ENCODE measurements at places on chromosomes 3 and 15. TPM values are rescaled to one million over a fixed set of nuclear protein-coding genes. Genes with fewer than 3 reads are reported as not detected.

- peak overlapping the region; percentile 76 for H3K4me3 ChIP-seq
- peaks cover 2% of the 10 kb centered on the region for H3K36me3 ChIP-seq
- H3K4me1 ChIP-seq, result peaks cover 13% of the 10 kb centered on the region
- peak; percentile 72 for DNase-seq
These were observed 3.0 kb downstream of the ADAMTS9 start for GRCh38 chr3:64684715-64685261.

- H3K27ac ChIP-seq, result no peak overlapping the region
- no peak overlapping the region for H3K4me3 ChIP-seq
- H3K4me1 ChIP-seq, result no peaks in the 10 kb centered on the region
These were observed 189.9 kb upstream of the THRB start for GRCh38 chr3:24684506-24685023.

DNA sequence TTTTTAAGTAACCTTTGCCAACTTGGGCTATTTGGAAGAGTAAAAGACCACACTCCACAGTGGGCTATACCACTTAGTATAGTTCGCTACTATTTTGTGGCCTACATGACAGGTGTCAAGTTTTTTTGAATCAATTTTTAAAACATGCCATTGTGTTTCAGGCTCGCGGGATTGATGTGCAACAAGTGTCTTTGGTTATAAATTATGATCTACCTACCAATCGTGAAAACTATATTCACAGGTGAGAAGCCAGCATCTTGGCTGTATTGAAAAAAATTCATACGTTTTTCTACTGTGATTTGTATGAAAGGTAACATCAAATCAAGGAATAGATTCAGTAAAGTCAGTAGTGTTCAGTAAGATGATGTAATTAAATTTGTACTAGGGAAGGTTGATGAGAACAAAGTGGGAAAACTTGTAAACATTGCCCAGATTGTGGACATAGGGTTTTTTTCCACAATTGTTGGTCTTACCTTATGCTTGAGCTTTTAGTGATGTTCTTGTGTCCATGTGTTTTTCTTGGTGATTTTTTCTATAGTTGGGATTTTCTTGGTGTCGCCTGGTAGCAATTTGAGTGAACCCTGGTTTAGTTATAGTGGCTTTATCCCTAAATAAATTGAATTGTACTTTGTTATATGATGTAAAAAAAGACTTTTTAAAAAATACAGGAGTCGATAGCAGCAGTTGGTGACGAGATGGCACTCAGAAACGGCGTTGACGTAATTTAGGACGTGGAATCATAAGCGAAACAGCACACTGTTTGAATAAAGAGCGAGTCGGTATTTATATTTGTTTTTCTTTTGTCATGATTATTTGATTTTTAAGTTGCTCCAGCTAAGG, 4.5 kb downstream of the EIF4A2 start:
- no peaks in the 10 kb centered on the region for H3K27me3 ChIP-seq
- no peak overlapping the region for H3K4me3 ChIP-seq
- DNase-seq, result no peak
- H3K36me3 ChIP-seq, result peaks cover 10% of the 10 kb centered on the region
- no peak overlapping the region for H3K27ac ChIP-seq

DNA sequence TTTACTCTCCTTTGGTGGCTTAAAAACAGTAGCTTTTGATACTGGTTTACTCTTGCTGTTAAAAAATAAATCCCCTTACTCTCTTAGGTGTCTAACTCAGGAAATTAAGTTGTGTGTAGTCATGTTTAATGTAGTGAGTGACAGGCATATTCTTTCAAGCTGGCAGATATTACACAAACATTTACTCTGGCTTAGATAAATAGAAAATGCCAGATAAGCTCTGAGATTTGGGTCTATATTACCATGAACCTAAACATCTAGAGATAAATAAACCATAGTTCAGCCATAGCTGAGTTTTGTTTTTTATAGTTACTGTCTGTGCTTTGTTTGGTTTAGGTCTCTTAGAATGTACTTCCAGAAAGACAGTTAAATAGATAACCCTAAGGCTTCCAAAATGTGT, 2.4 kb downstream of the SEMA6D start:
- H3K4me1 ChIP-seq, result peaks cover 12% of the 10 kb centered on the region
- H3K4me3 ChIP-seq, result peak overlapping the region; percentile 84
- H3K27ac ChIP-seq, result no peak overlapping the region
- no peaks in the 10 kb centered on the region for H3K27me3 ChIP-seq

DNA sequence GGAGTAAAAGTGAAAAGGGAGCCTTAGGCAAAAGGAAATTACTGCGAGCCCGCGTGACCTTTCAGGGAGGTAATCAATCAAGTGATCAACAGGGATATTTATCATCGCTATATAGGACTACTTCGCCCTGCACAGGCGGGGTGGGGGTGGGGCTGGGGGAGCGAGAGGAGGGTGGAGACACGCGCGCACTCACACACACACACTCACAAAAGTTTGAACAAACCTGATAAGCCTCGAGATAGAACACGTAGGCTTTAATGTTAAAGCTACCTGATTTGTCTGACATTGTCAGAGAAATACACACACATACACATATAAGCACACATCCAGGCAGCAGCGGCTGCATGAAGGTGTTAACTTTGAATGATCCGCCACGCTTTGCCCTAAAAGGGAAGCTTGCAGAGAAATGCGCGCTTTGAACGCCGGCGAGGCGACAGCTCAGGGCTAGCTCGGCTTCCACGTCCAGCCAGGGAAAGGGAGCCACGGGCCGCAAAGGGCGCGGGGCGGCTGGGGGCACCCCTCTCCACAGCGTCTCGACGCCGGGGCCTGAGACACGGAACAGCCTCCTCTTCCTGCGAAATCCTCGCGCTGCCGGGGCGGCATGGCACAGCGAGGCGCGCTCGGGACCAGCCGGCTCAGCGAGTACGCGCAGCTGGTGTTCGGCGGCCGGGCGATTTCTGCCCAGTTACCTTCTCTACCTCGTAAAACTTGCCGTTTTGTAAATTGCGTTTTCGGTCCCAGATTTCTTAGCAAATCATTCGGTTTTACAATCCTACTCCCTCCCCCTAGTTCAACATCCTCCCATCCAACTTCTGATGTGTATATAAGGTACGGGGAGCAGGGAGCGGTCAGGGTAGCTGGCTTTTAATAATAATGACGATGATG, 4.8 kb upstream of the MECOM start:
- H3K4me3 ChIP-seq, result peak overlapping the region; percentile 64
- H3K4me1 ChIP-seq, result no peaks in the 10 kb centered on the region
- DNase-seq, result peak; percentile 57

DNA sequence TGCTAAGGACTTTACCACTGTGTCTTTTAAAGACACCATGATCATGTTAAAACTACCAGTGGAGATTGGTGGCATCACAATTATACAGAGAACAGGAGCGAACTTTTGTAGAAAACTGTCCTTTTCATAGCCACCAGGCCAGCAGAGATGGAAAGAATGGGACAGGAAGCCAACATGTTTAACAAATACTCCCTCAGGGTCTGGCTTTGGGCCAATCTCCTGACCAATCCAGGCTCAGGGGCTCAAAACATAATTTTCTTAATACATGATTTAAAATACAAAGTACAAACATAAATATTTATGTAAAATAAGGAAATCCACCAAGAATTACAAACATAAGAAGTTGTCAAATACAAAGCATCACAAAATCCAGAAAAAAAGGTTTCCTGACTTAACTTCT, 266.0 kb downstream of the VPS13C start:
- no peak overlapping the region for H3K27ac ChIP-seq
- no peak for DNase-seq
- H3K4me3 ChIP-seq, result no peak overlapping the region
- H3K4me1 ChIP-seq, result no peaks in the 10 kb centered on the region
- H3K27me3 ChIP-seq, result peaks cover 4% of the 10 kb centered on the region

DNA sequence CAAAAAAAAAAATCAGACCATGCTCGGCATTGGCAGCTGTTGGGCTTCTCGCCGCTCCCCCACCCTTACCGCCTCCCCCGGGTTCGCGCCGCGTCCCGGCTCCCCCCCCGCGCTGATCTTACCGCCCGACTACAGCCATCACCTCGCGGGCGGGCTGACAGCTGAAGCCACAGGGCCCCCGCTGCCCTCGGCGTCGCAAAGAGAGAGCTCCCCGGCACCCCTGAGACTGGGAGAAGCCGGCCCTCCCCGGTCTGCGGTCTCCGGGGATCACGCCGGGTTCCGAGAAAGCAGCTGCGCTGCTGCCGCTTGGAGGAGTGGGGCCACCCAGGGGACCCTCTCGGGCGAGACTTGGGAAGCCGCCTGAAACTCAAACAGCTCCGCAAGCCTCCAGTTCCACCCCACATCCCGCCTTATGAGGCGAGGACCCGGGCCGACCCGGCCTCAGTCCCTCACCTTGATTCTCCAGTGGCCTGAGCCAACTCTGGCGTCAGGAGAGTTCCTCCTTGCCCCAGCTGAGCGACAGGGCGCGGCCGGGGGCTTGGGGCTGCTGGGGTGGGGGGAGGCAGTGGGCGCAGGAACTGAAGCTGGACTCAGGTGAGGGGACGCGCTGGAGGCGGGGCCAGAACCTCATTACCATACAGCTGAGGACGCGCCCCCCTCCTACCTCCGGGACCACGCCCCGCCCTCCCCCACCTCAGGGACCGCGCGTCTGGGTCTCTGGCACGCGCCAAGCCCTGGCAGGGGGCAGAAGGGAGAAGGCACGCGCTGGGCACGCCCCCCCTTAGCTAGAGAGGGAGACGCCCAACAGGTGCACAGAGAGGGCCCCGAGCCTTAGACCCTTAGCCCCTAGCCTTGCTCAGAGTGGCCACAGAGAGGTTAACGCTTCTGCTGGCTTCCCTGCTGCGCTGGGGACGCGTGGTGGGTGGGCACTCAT, 1.0 kb upstream of the DLL4 start:
- peak overlapping the region; percentile 5 for H3K4me3 ChIP-seq
- no peak overlapping the region for H3K27ac ChIP-seq
- no peaks in the 10 kb centered on the region for H3K27me3 ChIP-seq
- no peaks in the 10 kb centered on the region for H3K4me1 ChIP-seq
- no peaks in the 10 kb centered on the region for H3K36me3 ChIP-seq
- no peak for DNase-seq

DNA sequence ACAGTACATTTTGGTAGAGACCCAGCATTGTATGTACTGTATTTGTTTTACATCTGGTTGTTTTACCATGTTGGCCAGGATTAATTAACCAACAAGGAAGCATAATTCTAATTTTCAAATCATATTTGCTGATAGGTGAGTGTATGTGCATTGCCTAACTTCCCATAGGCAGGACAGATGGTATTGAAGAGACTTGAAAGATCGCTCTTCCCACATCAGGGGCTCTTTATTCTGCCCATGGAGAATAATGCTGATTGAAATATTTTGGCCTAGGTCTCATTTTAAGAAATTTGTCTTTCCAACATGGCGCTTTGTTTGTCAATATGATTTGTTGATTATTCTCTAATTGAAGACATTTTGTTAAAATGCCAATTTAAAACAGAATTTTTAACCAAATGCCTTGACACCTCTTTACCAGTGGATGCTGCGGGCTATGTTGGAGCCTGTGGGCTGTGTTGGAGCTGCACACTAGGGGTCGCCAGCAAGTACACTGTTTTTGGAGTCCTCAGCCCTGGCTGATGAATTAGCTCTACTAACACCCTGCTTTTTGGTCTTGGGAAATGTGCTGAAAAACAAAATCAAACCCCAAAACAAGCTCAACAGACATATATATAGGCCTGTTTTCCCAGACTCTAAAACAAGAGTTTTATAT, 5.3 kb downstream of the P2RY12 start:
- no peaks in the 10 kb centered on the region for H3K27me3 ChIP-seq
- H3K27ac ChIP-seq, result no peak overlapping the region
- H3K4me3 ChIP-seq, result no peak overlapping the region
- peak; percentile 57 for DNase-seq
- no peaks in the 10 kb centered on the region for H3K4me1 ChIP-seq

- no peaks in the 10 kb centered on the region for H3K36me3 ChIP-seq
- no peak overlapping the region for H3K27ac ChIP-seq
- no peak for DNase-seq
- H3K27me3 ChIP-seq, result no peaks in the 10 kb centered on the region
These were observed 42.5 kb upstream of the SPTSSB start for GRCh38 chr3:161413855-161414210.

DNA sequence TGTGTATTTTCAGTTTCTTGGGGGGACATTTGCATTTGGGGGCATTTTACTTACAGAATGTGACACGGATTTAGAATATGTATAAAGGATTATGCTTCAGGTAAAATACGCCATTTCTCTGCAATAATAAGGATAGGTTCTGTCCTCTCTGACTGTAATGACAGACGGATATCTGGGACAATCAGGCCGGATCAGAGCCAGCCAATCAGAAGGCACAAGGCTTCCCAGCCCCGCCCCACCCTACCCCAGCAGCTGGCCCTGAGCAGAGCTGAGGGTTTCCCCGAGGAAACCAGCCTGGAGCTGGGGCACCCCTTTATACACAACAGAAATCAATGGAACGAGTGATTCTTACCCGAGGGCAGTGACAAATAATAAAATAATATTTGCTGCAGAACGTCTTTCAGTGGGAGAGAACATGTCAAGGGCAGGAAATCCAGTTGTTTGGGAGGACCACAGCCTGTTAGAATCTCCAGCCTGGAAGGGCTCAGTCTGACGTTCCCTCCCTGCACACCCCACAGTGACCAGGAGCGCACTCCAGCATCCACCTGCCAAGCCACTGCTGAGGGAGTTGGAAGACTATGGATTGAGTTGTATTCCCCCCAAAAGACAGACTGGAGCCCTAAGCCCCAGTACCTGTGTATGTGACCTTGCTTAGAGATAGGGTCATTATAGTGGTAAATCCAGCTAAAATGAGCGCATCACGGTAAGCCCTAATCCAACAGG, 30.3 kb upstream of the SEC13 start:
- H3K4me1 ChIP-seq, result no peaks in the 10 kb centered on the region
- H3K27ac ChIP-seq, result no peak overlapping the region
- no peaks in the 10 kb centered on the region for H3K36me3 ChIP-seq
- H3K27me3 ChIP-seq, result no peaks in the 10 kb centered on the region
- H3K4me3 ChIP-seq, result no peak overlapping the region

DNA sequence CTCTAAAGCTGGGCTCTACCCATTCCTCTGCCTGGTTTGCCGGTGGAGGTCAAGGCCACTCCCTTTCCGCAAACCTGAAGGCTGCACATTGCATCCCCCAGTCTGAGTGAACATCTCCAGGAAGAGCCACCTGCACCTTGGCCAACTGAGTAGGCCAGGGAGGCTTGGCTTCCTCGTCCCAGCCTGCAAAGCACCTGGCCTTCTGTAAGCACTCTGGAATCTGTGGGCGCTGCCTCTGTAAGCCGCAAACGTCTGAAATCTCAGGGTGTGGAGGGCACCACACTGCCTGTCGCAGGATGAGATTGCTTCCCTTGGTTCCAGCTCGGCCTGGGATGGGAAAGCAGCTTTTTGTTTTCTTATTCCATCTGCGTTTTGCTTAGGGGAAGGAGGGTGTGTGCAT, 81.3 kb downstream of the SEC22A start:
- H3K27me3 ChIP-seq, result no peaks in the 10 kb centered on the region
- no peaks in the 10 kb centered on the region for H3K4me1 ChIP-seq
- H3K27ac ChIP-seq, result no peak overlapping the region
- peaks cover 13% of the 10 kb centered on the region for H3K36me3 ChIP-seq
- H3K4me3 ChIP-seq, result no peak overlapping the region

GRCh38 chr15:65884511-65884910, 15.2 kb downstream of the RAB11A start:
- H3K4me3 ChIP-seq, result no peak overlapping the region
- H3K27me3 ChIP-seq, result no peaks in the 10 kb centered on the region
- no peak for DNase-seq
- no peak overlapping the region for H3K27ac ChIP-seq
- peaks cover 1% of the 10 kb centered on the region for H3K36me3 ChIP-seq

GRCh38 chr15:42194513-42194912, 13.6 kb downstream of the VPS39 start:
- no peaks in the 10 kb centered on the region for H3K4me1 ChIP-seq
- no peak overlapping the region for H3K27ac ChIP-seq
- H3K27me3 ChIP-seq, result no peaks in the 10 kb centered on the region
- no peak overlapping the region for H3K4me3 ChIP-seq
- no peaks in the 10 kb centered on the region for H3K36me3 ChIP-seq

The GOLGA6D gene
- not detected for total RNA-seq

The FSIP1 gene
- 1.2 TPM for total RNA-seq

The DNAJA4 gene
- 20.2 TPM for total RNA-seq

The MESP1 gene
- total RNA-seq, result 0.63 TPM

The MUSTN1 gene
- total RNA-seq, result 56.8 TPM
